Gastrocnemius medialis (tissue), 4 donors: ENCODE measurements at places on chromosomes 2 and 18.

- no peak for DNase-seq
Measured at GRCh38 chr18:10130606-10131005, 216.8 kb downstream of the VAPA start.

DNA sequence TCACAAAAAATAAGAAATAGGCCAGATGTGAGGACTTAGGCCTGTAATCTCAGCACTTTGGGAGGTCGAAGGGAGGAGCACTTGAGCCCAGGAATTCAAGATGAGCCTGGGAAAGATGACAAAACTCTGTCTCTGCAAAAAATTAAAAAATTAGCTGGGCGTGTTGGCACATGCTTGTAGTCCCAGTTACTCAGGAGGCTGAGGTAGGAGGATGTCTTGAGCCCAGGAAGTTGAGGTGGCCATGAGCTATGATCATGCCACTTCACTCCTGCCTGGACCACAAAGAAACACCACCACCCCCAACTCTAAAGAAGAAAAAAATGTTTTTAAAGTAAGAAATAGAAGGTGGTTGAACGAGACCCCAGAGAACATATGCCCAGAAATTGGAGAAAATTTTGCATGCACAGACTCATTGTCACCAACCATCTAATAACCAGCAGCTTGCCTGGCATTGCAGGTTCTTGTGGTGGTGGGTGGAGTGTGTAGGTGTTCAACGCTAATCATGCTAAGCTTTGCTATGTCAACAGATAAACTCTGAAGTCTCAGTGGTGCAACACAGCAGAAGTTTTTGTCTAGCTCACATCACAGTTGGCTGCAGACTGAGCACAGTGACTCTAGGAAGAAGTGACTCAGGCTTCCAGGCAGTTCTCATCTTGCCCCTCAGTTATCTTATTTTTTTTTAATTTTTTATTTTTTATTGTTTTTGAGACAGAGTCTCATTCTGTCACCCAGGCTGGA, 18.6 kb downstream of the ARL4C start:
- DNase-seq, result no peak

- no peak for DNase-seq
Measured at GRCh38 chr2:173291412-173291811, 63.3 kb upstream of the CDCA7 start.

GRCh38 chr2:211351987-211352386, 795.6 kb downstream of the CPS1 start:
- no peak for DNase-seq

GRCh38 chr2:142734231-142734630, 143.2 kb upstream of the KYNU start:
- DNase-seq, result no peak

GRCh38 chr2:134306521-134306920, 52.6 kb downstream of the MGAT5 start:
- DNase-seq, result no peak

DNA sequence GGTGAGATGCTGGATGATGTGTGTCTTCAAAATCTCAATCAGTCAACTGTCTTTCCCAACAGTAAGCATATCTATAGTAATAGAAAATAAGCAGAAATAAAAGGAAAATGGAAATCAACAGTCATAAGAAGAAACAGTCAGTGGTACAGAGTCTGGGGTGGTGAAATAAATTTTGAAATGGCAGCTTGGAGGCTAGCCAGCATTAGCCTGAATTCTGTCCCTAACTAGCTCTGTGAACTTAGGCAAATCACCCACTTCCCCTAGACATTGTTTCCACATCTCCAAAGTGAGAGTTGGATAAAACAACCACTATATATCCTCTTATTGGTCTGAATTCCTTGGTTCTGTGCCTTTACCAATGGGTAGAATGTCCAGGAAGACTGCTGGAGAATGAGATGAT, 189.7 kb upstream of the REV1 start:
- peak; percentile 18 for DNase-seq

DNA sequence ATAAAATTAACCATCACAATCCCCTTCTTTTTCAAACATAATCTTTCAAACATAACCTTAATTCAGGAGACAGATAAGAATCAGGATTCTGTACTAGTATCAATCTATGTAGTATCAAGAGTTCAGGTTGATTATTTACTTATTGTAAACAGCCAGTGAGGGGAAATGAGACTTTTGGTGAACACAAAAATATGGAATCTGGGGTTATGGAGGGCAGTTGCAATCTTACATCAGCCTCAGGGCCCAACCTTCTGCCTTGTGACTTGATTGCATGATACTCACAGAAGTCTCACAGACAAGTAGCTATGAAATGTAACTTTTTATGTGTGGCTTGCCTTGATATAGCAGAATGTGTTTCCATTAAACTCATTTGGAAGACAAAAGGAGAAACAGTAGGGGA, 262.7 kb upstream of the THSD7B start:
- no peak for DNase-seq

DNA sequence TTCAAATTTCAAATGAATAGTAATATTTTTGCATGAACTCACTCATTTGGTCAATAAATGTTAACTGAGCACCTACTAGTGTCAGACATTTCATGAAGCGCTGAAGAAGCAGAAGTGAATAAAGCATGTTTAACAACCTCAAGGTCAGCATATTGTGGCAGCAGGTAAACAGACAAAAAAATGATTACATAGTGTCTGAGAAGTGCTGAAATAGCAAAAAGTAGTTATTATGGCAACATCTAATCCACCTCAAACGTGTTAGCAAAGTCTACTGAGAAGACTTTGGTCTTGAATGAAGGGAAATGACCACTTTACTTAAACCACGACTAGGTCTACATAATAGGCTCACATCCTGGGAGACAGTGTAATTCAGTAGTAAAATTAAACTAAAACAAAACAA, 452.2 kb upstream of the LRATD1 start:
- DNase-seq, result no peak

GRCh38 chr2:165003443-165004130, 48.3 kb upstream of the SLC38A11 start:
- no peak for DNase-seq

DNA sequence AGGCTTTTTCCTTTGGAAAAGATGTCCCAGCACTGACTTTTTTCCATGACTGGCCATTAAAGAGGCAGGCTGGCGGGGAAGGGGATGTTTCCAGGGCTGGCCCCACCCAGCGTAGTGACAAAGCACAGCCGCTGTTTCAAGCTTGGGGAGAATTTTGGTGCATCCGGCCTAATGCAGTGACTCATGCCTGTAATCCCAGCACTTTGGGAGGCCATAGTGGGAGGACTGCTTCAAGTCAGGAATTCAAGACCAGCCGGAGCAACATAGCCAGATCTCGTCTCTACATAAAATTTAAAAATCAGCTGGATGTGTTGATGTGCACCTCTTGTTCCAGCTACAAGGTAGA, 78.0 kb upstream of the SH3BP4 start:
- DNase-seq, result no peak

- DNase-seq, result no peak
Measured at GRCh38 chr2:197727011-197727410, 21.8 kb downstream of the MARS2 start.
